ENCODE measurements at places on chromosomes 2 and 18.

- DNase-seq = no peak
Measured at GRCh38 chr18:4455113-4455811, at the start of gene DLGAP1. TSS of gene DLGAP1 (minus strand) at chr18:4455307.

DNA sequence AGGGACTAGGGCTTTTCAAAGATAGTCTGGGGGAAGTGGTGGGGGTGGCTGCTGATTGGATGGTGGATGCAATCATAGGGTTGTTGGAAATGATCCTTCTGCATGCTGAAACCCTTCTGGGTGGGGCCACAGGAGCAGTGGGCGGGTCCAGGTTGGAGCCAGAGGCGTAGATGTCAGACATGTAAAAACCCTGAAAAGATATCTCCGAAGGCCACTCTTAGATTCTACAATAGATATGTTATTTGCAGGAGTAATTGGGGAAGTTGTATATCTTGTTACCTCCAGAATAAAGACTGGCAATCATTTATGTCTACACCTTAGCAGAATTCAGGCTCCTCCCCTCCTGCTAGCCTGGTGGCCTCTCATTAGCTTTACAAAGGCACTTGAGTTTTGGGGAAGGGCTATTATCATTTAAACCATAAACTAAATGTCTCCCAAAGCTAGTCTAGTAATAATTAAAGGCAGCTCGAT, 8.2 kb upstream of the FAM98A start:
- no peak for DNase-seq

GRCh38 chr18:56647071-56647470, 4.1 kb upstream of the WDR7 start:
- no peak for DNase-seq

DNA sequence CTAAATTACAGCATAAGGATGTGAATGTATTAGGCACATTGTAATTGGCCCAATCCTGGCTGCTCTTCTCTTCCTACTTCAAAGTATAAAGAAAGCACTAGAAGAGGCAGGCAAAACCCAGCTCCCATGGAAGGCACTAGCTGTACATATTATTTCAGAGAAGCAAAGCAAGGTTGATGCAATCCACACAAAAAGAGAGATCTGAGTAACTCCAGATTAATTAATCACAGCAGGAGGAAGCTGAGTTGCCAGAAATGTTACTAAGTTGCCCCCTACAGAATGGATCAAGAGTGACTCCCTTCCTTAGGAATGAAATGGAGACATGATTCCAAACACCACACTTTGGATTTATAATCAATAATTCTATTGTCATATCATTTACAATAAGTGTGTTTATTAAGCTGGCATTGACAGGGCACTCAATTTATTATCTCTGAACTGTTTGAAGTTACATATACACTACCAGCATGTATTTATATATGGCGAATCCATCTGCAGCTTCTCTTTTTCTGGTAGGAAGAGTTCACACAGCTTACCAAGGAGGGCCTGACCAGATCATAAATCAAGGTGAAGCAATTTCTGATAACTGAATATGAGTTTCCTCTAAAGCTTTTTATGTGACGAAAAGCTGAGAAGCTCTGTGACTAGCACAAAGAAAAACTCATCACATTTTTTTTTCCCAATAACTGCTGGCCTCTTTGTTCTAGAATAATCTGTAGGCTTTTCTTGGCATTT, 393.1 kb upstream of the LYPD1 start:
- no peak for DNase-seq

DNA sequence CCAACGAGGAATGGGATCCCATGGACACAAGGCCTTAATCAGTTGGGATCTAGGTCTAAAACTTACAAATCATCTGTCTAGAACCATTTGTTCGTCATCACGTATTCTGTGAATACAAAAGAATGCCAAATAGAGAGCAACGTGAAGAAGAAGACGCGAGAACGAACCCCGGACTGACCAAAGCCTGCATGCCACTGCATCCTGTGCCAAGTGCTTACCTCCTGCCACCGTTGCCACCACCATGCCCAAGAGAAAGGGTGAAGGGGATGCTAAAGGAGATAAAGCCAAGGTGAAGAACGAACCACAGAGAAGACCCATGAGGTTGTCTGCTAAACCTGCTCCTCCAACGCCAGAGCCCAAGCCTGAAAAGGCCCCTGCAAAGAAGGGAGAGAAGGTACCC, 30.2 kb downstream of the ITSN2 start:
- DNase-seq = no peak

DNA sequence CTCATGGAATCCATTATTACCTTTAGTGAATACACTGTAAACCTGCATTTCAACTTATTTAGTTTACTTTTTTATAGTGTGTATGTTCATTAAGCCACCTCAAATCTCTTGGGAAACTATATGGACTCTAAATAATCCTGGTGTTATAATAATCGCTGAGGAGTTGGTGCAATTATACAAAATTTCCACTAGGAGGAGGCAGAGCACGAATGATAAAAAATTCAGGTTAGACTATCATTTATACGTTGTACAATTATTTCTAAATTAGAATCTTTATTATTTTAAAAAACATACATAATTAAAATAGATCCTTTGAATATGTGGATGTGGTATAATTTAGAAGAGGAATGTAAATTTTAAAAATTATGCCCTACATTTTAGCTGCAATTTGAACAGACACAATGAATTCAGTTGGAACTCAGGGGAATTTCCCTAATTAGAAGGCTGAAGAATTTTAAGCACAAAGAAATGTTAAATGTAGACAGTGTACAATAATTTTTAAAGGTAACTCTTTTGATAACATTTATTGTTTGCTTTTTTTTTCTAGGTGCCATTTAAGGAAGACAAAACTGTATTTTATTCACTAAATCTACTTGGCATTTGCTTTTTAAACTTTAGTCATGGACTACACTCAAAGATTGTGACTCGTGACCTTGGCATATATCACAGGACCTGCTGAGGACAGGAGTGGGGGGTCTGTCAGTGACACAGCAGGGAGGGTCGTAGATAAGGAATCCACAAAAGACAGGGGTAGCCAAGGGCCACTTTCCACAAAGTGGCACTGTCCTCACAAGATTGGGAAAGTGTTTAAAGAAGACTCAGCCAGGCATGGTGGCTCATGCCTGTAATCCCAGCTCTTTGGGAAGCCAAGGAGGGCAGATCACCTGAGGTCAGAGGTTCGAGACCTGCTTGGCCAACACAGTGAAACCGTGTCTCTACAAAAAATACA, 45.5 kb downstream of the RAB12 start:
- no peak for DNase-seq
